ENCODE measurements at places on chromosomes 1 and 21.

DNA sequence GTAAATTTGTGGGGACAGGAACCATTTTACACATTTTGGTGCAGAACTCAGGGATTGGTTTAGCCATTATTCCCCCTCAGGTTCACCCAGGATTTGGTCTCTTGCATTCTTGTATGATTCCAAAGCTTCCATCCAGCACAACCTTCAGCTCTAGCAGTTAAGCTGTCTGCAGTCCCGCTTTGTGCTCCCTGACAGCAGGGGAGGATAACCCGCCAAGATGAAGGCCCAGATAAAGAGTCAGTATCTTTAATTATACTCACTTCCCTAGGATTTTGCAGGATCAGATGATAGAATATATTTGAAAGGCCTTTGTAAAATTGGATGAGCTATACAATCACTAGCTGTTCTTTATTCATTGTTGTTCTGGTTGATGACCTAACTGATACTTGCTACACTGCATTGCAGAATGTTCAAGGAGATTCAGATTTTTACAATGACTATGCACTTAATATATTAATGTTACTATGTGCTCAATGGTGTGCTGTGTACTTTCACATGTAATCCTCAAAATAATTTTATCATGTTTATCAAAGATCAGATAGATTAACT is 49.8 kb downstream of the SLC16A1 start:
- DNase-seq = no peak

GRCh38 chr1:180229483-180230415 is at the start of gene LHX4:
TSS of gene LHX4 (plus strand) at chr1:180230264. CDS start at chr1:180230530, 266 bp downstream.
- no peak for DNase-seq

- DNase-seq = no peak
These were observed 32.5 kb downstream of the OLFML3 start for GRCh38 chr1:114011796-114012195.

DNA sequence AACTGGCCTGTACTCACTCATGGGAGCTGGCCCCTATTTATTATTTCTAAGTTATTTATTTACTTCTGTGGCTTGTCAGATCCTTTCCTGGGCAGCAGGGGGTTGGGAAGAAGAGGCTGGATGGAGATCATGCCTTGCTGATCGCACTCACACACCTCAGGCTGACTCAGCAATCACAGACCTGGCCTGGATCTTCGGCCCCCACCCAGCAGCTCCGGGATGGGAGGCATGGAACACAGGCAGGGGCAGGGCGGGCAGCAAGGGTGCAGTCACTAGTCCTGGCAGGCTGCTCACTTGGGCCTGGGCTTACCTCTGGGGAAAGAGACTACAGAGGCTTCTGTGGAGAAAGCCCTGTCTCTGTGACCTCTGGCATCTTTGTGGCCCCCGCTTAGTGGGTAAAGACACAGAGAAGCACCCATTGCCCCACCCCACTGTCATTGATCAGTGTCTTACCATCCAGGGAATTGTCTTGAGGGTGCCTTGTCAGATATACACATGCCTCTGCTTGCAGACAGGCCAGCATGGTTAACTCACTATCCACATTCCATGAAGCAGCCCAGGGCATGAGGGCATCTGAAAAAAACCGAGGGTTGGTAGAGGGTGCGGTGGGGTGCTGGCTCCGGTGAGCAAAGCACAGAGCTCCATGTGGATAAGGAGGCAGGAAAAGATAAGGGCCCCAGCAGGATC is 3.7 kb downstream of the ARTN start:
- no peak for DNase-seq

DNA sequence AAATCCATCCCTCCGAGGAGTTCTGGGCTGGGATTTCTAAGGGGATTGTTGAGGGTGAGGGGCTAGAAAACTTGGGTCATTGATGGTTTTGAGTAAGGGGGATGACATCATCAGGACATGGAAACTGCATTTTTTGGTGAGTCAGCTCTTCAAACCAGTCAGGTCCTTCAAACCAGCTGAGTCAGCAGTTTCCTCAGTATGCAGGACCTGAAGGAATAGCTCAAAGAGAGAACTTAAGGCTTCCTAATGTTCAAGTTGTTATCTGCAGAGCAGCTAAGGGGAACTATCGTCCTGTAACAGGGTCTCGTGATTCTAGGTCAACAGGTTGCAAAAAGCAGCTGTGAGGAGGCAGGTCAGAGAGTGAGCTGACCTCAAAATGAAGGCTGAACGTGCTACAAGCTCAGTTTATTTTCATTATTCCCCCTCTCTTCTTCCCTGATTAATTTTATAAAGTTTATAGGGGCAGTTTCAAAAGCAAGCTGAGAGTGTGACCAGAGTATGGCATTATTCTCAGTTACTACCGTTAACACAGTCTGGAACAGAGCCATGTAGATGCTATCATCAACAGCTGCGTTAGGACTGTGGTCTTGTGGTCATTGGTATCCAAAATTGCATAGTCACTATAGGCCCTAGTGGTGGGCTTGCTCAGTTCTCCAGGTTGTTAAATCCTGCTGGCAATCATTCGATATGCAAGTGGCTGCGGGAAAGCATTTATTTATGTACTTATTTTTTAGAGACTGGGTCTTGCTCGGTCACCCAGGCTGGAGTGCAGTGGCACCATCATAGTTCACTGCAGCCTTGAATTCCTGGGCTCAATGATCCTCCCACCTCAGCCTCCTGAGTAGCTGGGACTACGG is 10.7 kb upstream of the SDC3 start:
- DNase-seq = no peak
